ENCODE measurements at places on chromosomes 12 and 14. TPM values are rescaled to one million over a fixed set of nuclear protein-coding genes. Genes with fewer than 3 reads are reported as not detected.

The KCNC2 gene
- not detected for total RNA-seq

- H3K36me3 ChIP-seq: no peaks in the 10 kb centered on the region
- H3K27me3 ChIP-seq: no peaks in the 10 kb centered on the region
- H3K27ac ChIP-seq: no peak overlapping the region
Measured at GRCh38 chr14:93906341-93907329, 20.5 kb upstream of the FAM181A start.

- peaks cover 4% of the 10 kb centered on the region for H3K4me1 ChIP-seq
- no peak overlapping the region for H3K4me3 ChIP-seq
- no peak for DNase-seq
- no peaks in the 10 kb centered on the region for H3K27me3 ChIP-seq
- no peaks in the 10 kb centered on the region for H3K36me3 ChIP-seq
- H3K27ac ChIP-seq: no peak overlapping the region
Measured at GRCh38 chr12:93980711-93981110, 167.7 kb upstream of the PLXNC1 start.

DNA sequence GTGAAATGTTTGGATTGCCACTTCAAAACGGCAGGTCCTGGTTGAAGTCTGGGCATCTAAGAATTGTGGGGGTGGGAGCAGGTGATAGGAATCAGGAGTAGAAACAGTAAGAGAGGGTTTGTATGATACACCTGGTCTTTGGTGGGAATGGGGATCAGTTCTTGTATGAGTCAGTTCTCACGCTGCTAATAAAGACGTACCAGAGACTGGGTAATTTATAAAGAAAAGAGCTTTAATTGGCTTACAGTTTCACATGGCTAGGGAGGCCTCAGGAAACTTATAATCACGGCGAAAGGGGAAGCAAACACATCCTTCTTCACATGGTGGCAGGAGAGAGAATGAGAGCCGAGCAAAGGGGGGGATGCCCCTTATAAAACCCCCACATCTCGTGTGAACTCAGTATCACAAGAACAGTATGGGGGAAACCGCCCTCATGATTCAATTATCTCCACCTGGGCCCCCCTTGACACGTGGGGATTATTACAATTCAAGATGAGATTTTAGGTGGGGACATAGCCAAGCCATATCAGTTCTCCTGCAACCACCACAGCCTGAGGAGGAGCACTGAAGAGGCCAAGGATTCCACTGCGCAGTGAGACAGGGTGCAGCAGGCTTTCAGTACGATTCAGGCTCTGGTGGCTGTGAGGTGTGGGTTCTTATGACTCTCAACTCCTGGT lies 52.1 kb downstream of the DRAM1 start:
- H3K27ac ChIP-seq: no peak overlapping the region
- no peaks in the 10 kb centered on the region for H3K36me3 ChIP-seq
- no peak overlapping the region for H3K4me3 ChIP-seq
- no peak for DNase-seq

DNA sequence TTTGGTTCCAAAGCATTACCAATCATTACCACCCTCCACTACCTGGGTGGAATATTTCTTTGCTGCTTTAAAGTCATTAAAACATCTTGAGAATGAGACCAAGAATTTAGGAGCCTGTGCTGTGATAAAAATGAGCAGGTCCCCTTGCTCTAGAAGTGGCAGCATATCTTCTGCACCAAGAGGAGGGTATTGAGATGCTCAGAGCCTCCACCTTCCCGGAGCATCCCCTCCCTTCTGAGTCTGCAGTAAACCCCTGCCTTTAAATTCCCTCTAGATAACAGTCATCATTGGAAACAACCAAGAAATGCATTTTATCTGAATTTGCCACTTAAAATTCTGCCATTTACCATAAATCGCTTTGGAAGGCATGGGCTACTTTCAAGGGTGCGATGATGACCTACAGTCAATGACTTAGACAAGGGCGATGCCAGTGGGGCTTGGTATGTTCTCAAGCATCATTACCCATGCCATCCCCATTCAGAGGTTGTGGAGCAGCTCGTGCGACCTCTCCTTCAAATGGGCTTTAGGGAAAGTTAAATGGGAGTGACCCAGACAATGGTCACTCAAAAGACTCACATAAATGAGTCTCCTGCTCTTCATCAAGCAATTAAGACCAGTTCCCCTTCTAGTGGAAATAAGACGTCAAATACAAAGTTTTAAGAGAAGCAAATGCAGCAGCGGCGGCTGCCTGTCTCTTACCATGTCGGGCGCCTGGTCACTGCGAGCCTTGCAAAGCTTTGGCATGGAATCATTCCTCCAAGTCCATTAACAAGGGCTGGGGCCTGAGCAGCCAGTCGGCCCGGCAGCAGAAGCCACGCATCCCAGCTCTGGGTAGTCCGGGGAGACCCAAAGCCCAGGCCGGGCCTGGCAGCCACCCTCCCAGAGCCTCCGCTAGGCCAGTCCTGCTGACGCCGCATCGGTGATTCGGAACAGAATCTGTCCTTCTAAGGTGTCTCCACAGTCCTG lies 334.5 kb downstream of the TMEM121 start:
- H3K4me3 ChIP-seq: no peak overlapping the region
- no peaks in the 10 kb centered on the region for H3K27me3 ChIP-seq
- no peak for DNase-seq
- H3K27ac ChIP-seq: no peak overlapping the region

The SLC25A21 gene
- 6.9 TPM for total RNA-seq

The GALNT6 gene
- 10.7 TPM for total RNA-seq

DNA sequence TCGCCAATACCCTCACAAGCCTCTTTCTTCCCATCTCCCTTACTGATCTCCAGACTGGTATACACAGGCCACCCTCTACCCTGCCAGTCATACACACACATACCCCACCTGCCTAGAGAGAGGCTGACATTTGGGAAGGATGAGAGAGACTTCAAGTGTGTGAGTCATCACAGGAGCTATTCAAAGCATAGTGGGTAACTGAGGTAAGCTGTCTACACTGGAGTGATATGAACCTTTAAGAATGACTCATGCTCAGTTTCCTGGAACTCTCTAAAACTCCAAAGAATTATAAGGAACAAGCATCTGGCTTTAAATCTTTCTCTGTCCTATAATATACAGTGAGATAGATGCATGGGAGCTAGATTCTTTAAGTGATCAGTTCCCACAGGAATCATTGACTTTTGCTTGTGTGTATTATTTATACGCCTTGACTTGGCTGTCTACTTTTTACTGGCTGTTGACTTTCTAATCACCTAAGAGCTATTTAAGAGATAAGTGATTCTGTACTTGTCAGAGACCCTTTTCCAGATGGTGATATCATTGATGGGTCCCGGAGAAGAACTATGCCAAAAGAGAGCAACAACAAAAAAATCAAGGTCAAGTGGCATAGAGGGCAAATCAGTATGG lies 5.8 kb downstream of the IGF1 start:
- no peak overlapping the region for H3K4me3 ChIP-seq
- no peak for DNase-seq
- no peaks in the 10 kb centered on the region for H3K27me3 ChIP-seq
- H3K4me1 ChIP-seq: peaks cover 12% of the 10 kb centered on the region
- H3K36me3 ChIP-seq: no peaks in the 10 kb centered on the region
- no peak overlapping the region for H3K27ac ChIP-seq

GRCh38 chr12:132560614-132561426 lies 49.6 kb downstream of the LRCOL1 start:
- H3K36me3 ChIP-seq: peaks cover 5% of the 10 kb centered on the region
- peak overlapping the region; percentile 74 for H3K27ac ChIP-seq
- peak; percentile 96 for DNase-seq
- peaks cover 31% of the 10 kb centered on the region for H3K27me3 ChIP-seq

All from H1 (cell line).